ENCODE measurements at places on chromosomes 16 and 17.

DNA sequence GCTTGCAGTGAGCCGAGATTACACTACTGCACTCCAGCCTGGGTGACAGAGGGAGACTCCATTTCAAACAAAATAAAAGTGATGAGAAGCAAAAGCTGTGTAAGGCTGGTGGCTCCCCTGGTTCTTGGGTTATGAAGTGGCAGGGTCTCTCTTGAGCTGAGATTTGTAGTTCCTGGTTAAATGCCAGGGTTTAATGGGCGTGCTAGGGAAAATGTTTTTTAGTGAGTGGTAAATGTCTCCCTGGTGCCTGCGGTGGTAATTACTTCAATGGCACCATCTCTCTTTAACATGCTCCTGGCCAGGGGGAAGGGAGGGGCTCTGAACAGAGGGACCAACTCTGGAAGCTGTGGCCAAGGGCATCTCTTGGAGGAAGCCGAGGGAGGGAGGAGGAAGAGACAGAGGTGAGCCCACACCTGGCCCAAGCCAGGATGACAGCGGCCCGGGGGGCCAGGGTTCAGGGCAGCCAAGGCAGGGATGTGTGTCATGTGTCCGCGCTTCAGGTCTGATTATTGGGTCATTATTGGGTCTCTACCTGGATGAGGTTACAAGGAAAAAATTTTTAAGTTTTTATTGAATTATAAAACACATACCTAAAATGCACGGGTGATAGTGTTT lies 17.8 kb upstream of the RPL38 start:
- DNase-seq: no peak

GRCh38 chr16:58685084-58685449 lies 497 bp upstream of the SLC38A7 start:
- no peak for DNase-seq

DNA sequence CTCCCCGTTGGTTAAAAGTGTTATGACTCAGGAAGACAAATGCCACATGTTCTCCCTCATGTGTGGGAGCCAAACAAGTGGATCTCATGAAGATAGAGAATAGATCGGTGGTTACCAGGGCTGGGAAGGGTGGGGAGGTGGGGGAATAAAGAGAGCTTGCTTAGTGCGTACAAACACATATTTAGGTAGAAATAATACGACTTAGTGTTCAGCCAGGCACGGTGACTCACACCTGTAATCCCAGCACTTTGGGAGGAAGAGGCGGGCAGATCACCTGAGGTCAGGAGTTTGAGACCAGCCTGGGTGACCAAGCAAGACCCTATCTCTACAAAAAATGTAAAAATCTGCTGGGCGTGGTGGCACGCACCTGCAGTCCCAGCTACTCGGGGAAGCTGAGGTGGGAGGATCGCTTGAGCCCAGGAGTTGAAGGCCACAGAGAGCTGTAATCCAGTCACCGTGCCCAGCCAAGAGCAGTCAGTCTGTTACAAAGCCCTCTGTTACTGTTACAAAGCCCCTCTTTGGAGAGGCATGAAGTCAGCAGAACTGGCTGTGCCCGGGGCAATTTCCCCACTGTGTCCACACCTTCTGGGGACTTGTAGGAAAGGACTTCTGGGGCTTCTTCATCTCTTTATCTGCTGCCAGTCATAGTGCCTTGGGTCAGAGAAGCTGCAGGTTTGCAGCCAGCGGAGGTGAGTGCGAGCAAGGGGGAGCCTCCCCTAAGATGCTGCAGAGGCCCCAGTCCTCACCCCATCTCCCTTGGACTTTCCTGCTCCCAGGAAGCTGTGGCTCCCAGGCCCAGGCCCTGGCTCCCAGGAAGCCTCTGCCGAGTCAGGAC lies 4.3 kb upstream of the ALDH3A1 start:
- no peak for DNase-seq

DNA sequence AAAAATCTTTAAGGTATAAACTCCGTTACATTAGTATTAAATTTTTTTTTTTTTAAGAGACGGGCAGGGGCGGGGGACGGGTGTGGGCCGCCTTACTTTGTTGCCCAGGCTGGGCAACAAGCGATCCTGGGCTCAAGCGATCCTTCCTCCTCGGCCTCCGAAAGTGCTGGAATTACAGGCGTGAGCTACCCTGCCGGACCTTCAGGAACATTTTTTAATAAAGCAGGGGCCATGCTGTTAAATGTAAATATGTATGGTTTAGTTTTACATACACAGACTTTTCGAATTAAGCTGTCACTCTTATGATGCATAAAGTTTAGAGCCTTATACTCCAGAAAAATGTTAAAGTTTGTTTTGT lies 2.4 kb downstream of the PPM1D start:
- DNase-seq: no peak

- no peak for DNase-seq
These were observed 47.2 kb upstream of the ACSF3 start for GRCh38 chr16:89046491-89046890.

GRCh38 chr16:85276721-85277120 lies 164.4 kb upstream of the CIBAR2 start:
- DNase-seq: no peak

DNA sequence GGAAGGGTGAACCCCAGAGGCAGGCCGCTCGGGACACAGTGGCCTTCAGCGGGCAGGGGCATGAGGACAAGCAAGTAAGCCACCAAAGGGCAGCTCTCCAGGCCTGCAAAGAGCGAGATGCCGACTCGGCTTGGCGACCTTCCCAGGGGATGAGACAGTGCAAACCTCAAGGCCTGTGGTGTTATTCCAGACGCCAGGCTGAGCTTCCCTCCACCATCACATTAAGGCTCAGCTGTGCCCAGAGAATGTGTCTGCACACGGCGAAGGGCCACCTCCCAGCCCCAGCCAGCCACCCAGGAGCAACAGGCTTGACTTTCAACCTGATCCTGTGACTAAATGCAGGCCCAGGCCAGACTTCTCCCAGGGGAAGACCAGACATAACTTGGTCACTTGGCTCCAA lies 251.4 kb downstream of the SOX9 start:
- no peak for DNase-seq

GRCh38 chr16:49492896-49493626 lies 119.5 kb downstream of the C16orf78 start:
- no peak for DNase-seq

GRCh38 chr16:79658301-79659033 lies 57.9 kb upstream of the MAF start:
- no peak for DNase-seq

DNA sequence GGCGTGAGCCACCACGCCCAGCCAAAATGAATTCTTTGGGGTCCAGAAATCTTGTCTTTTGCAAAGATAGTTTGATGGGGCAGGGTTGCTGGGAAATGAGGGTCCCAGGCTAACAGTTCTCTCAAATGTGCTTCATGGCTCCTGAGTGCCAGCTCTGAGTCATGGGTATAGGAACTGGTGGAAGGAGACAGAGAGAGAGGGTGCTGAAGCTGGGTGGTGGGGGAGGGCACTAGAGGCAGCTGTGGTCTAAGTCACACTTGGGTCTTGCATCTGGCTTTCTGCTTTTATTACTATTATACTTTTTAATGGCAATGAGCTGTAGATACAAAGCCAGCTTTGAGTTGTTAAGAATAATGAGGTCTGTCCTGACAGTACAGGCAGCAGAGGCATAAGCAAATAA lies 54.6 kb downstream of the PRKCA start:
- DNase-seq: no peak

DNA sequence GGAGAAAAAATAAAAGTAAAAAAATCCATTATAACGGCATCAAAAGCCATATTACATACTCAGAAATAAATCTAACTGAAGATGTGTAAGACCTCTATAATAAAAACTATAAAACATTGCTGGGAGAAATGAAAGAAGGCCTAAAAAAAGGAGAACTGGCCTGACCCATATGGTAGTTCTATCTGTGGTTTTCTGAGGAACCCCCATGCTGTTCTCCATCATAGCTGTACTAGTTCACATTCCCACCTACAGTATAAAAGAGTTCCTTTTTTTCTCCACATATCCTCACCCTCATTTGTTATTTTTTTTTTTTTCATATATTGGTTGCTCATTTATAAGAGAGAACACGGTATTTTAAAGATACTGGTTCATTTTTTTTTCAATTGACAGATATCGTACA lies 191.8 kb downstream of the STX8 start:
- DNase-seq: no peak

Measured in T follicular helper cell (primary cell).